ENCODE measurements at places on chromosomes 4 and X. TPM values are rescaled to one million over a fixed set of nuclear protein-coding genes. Genes with fewer than 3 reads are reported as not detected.

GRCh38 chr4:70504733-70505132 lies 13.6 kb upstream of the AMTN start:
- H3K36me3 ChIP-seq, result no peaks in the 10 kb centered on the region
- H3K4me1 ChIP-seq, result no peaks in the 10 kb centered on the region
- H3K27ac ChIP-seq, result no peak overlapping the region
- no peaks in the 10 kb centered on the region for H3K27me3 ChIP-seq
- no peak for DNase-seq

GRCh38 chr4:141580523-141580922 lies 55.9 kb upstream of the IL15 start:
- no peak overlapping the region for H3K4me3 ChIP-seq
- H3K36me3 ChIP-seq, result no peaks in the 10 kb centered on the region
- no peak overlapping the region for H3K27ac ChIP-seq

FGF16 gene
- total RNA-seq, result not detected

POF1B gene
- 0.73 TPM for total RNA-seq

- peaks cover 5% of the 10 kb centered on the region for H3K4me1 ChIP-seq
- no peak for DNase-seq
- no peak overlapping the region for H3K27ac ChIP-seq
- no peaks in the 10 kb centered on the region for H3K27me3 ChIP-seq
Observed at GRCh38 chrX:45031830-45032378, 158.9 kb downstream of the KDM6A start.

Measured in progenitor cell of endocrine pancreas (in vitro differentiated cells).